Aorta (tissue), 5 donors: ENCODE measurements at places on chromosomes 4 and X.

DNA sequence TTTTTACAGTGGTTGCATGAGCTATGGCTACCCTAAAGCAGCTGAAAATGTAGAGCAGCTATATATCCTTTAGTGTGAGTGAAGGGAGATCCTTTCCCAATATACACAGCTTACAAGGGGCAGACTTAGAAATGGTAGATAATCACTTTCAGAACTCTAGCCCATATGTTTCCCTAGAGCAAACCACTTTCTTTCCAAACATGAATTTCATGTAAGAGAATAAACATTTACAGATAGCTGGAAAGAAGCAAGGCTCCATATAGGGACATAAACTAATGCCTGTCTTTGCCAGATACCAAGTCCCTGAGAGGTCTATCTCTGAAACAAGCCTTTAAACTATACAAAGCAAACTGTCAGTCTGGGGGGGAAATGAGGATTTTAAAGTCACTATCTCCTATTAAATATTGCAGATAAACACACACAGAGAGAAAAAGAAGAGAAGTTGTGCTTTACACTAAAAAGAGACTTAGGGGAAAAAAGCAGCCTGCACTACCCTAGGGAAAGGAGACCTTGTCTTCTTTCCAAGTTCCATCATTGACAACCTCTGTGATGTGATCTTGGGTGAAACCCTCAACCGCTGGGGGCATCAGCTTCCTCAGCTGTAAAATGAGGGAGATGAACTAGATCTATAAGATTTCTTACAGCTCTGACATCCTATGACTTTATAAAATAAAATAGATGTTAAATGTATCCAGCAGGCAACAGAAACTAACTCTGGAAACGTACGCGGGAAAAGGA, 73.6 kb downstream of the TMEM156 start:
- H3K4me1 ChIP-seq, result no peaks in the 10 kb centered on the region
- H3K27ac ChIP-seq, result no peak overlapping the region
- H3K36me3 ChIP-seq, result no peaks in the 10 kb centered on the region
- H3K27me3 ChIP-seq, result no peaks in the 10 kb centered on the region
- no peak for DNase-seq

DNA sequence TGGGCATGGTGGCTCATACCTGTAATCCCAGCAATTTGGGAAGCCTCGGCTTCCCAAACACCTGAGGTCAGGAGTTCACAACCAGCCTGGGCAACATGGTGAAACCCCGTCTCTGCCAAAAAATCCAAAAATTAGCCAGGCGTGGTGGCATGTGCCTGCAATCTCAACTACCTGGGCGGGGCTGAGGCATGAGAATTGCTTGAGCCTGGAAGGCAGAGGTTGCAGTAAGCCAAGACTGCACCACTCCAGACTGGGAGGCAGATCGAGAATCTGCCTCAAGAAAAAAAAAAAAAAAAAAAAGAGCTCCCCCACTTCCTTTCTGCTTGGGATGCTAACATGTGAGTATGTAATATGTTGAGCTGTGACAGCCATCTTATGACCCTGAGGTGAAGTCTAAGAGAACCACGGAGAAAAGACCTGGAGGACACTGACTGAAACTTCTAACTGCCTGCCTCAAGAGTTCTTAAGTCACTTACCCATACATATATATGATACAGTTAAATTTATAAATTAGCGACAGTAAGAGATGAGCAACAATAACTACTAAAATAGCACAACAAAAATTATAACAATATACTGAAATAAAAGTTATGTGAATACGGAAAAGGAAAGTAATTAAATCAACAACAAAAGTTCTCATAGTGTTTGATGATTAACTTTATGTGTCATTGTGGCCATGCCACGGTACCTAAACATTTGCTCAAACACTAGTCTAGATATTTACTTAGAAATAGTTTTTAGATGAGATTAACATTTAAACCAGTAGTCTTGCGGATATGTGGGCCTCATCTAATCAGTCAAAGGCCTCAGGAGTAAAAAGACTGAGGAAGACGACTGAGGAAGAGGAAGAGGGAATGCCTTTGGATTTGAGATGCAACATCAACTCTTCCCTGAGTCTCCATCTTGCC, 178.3 kb downstream of the OPHN1 start:
- no peaks in the 10 kb centered on the region for H3K36me3 ChIP-seq
- no peaks in the 10 kb centered on the region for H3K4me1 ChIP-seq
- DNase-seq, result peak; percentile 32
- H3K27ac ChIP-seq, result no peak overlapping the region
- no peak overlapping the region for H3K4me3 ChIP-seq

DNA sequence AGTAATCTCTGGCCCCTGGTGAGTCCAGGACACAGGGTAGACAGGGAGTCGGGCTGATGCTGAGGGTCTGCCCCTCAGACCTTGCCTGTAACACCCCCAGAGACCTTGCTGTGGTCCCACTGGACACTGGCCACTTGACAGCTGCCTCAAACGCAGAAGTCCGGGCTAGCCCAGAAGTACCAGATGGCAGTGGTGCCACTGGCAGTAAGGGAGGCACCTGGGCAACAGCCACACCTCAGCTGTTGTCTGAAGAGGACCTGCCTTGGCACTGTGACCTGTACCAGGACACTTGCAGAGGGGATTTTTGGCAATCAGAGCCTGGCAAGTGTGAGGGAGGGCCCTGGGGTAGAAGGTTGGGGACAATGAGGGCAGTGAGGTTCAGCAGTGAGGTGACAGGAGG, 63.3 kb upstream of the UXT start:
- H3K27me3 ChIP-seq, result no peaks in the 10 kb centered on the region
- H3K27ac ChIP-seq, result no peak overlapping the region
- no peak overlapping the region for H3K4me3 ChIP-seq
- H3K4me1 ChIP-seq, result no peaks in the 10 kb centered on the region
- no peak for DNase-seq

GRCh38 chr4:75849461-75849860, 52.8 kb downstream of the PPEF2 start:
- no peaks in the 10 kb centered on the region for H3K4me1 ChIP-seq
- DNase-seq, result no peak
- H3K4me3 ChIP-seq, result no peak overlapping the region

DNA sequence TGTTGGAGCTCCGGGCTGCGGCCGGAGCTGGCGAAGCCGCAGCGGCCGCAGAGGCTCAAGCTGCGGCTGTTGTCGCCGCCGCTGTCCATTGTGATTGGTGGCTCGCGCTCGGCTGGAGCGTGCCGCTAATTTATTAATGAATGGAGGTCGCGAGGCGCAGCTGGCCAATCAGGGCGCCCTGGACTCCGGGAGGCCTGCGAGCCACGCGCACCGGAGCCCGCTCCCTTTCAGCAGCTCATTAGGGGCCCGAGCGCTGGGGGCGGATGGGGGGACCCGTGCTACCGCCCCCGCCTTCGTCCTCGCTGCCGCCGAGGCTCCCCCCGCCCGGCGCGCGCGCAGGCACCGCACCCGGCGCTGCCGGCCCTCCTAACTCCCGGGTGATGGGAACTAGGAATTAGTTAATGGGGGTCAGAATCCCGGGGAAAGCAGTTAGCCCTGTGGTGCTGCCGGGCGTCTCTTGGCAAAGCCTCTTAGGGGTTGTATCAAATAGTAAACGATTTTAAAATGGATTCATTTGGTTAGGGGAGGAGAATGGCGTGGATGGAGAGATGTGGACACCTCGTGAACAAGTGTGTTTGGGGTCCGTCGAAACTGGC, 589 bp upstream of the NEUROG2 start:
- peak; percentile 78 for DNase-seq
- H3K36me3 ChIP-seq, result no peaks in the 10 kb centered on the region
- H3K4me3 ChIP-seq, result peak overlapping the region; percentile 42
- no peak overlapping the region for H3K27ac ChIP-seq
